ENCODE measurements at places on chromosomes 6 and 20. TPM values are rescaled to one million over a fixed set of nuclear protein-coding genes. Genes with fewer than 3 reads are reported as not detected.

- no peak for DNase-seq
Measured at GRCh38 chr20:19594896-19595295, 163.2 kb upstream of the RIN2 start.

DNA sequence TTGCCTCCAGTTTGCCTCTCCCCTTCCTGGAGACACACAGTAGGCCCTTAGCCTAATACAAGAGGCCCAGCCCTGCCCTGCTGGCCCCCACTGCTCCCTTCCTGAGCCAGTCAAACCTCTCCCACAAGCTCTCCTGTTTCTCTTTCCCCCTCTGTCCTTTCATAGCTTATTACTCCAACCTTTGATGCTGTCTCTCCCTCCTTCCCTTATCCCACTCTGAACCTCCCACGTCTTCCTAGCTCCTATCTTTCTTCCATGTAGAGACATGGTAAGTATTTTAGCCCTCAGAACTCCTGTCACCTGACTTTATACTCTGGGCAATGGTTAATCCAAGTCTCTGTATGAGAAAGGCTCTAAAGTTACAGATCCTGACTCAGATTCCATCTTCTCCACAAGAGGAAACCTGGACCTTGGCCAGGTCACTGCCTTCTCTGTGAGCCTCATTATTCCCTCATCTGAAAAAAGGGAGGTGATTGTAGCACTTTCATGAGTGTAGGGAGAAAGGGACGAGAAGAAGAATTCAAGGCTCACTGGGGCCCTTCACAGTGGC lies 6.7 kb downstream of the TGIF2 start:
- DNase-seq = no peak

DNA sequence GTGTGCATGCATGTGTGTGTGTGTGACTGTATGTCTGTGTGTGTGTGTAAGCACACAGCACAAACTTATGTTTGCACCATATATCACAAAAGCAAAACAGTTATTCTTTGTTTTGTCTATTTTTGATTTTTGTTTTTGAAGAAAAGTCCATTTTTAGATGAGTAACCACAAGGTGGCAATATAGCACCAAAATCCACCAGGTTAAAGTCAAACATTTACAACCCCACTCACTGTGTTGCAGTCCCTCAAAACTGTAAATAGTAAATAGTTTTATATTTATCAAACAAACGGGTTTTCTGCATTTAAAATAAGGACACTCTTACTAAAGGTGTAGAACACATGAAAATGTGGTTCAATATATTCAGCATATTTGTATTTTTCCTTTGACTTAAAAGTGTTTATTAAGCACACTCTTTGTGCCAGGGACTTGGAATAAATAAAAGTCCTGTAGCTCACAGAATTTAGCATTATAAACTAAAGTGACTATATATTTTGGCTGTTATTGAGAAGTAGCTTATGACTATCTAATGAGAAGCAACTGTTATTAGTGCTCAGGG lies 118.5 kb downstream of the GFRAL start:
- DNase-seq = no peak

DNA sequence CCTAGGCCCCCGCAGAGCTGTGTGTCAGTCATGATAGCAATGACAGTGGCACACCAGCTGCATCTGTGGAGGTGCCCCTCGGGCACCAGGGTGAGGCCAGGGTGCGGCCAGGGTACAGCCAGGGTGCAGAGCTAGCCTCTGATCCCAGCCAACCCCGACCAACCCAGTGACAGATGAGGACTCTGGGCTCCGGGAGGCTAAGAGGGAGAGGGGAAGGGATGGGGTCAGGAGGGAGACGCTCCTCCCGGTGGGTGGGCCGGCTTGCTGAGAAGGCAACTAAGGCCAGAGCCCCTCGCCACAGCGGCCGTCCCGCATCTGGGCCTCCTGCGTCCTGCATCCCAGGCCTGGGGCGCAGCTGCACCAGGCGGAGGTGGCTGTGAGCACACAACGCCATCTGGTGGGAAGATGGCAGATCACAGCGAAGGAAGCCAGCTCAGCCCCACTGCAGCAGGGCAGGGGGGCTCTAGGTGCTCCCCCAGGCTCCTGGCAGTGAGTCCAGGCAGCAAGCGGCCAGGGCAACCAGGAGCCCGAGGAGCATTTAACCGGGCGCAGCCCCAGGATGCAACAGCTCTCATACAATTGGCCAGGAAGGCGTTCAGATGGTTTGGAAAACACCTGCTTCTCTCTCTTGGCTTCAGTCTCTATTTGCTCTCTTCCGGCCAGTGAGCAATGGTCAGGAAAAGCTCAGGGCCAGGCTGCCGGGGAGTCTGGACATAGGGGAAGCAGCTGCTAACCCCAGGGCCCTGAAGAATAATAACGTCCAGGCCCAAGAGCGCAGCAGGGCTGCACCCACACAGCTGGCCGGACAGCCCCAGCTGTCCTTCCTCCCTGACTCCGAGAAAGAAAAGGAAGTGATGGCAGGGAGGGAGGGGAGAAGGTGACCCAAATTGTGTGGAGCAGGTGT lies 169.4 kb downstream of the TAF4 start:
- DNase-seq = no peak

- no peak for DNase-seq
Measured at GRCh38 chr20:1840817-1841553, 54.2 kb upstream of the SIRPA start.

DNA sequence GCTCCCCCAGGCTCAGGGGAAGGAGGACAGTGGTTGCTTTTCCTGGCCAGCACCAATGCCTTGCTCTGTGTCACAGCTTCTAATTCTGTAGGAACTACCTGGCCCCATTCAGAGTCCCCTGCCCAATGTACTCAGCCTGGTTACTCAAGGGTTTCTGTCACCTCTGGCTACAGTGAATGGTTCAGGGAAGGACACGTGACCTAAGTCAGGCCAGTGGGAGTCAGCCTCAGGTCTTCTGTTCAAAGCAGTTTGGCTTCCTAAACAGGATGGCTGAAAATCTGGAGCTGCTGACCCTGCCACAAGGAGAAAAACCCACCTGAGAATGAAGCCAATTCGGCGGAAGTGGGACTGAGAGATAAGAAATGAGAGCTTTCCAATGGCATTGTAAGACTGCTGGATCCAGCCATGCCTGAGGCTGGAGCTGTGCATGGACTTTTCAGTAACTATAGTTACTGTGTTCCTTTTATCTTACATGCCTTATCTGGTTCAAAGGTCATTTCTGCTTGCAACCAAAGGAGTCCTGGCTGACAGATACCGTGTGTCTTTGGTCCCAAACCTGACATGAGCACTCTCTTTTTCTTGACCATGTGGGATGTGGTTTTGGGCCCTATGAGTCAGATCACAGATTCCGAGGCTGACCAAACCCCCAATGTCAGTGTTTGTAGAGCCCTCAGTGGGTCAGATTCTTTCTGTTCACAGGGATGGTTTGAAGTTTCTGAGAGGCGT lies 104.3 kb downstream of the SULF2 start:
- no peak for DNase-seq

DNA sequence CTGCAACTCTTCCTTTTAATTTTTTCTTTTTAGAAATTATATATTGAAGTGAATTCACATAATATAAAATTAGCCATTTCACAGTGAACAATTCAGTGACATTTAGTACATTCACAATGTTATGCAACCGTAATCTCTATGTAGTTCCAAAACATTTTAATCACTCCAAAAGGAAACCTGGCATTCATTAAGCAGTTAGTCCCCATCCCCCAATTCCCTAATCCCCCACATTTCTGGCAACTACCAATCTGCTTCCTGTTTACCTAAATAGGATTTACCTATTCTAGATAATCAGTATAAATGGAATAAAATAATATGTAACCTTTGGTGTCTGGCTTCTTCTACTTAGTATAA lies 8.5 kb upstream of the DDX27 start:
- DNase-seq = no peak

DNA sequence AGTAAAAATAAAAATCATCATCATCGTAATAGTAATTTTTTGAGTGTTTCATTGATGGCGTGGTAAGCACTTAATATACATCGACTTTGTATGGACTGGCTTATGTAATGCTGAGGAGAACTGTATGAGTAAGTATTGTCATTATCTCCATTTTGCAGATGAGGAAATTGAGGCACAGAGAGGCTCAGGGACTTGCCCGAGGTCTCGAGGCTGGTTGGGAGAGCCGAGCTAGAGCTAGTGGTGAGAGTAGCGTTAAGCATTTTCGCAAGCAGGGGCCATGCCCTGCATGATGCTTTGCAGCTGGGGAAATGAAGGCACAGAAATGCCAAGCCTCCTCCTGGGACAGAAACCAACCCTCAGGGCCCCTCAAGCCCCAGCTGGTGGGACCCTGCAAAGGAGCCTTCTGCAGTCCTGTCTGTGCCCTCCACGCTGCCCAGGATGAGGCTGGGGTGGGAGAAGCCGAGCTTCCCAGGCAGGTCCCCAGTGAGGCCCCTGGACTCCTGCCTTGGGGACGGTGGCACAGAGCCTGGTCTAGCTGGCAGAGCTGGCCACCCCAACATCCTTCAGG lies 31.1 kb upstream of the STX16 start:
- no peak for DNase-seq

DNA sequence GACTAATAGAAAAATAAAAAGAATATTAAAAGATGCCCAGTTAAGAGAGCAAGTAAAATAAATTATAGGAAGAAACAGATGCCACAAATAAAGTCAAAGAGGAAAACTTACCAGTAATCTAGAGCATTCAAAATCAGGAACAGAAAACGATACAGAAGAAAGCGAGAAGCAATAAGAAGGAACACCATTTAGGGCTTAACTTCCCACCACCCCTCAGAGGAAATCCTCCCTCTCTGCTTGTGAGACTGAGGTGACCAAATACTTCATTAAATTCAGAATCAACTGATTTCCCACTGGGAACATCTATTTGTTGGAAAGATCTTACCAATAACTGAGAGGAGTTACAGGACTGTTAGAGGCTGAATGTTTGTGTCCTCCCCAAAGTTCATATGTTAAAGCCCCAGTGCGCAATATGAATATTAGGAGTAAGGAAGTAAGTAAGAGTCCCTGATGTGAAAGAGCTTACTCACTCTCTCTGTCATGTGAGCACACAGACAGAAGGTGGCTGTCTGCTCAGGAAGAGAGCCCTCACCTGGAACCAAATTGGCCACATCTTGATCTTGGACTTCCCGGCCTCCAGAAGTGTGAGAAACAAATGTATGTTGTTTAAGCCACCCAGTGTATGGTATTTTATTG lies 19.5 kb downstream of the KATNA1 start:
- DNase-seq = no peak

DNA sequence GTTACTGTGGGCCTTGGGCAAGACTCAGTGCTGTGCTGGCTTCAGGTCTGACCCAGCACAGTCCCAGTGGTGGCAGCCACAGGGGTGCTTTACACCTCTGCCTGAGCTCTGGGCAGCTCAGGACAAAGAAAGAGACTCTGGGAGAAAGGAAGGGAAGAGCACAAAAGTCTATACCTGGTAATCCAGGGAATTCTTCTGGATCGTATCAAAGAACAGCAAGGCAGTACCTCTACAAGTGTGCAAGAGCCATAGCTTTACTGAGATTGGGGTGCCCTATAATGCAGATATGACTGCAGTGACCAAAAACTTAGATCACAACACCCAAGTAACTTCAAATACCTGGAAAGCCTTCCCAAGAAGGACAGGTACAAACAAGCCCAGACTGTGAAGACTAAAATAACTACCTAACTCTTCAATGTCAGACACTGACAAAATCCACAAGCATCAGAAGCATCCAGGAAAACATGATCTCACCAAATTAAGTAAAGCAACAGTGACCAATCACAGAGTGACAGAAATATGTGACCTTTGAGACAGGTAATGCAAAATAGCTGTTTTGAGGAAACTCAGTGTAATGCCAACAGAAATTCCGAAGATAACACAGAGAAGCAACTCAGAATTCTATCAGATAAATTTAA lies 47.9 kb upstream of the LIN28B start:
- no peak for DNase-seq

DNA sequence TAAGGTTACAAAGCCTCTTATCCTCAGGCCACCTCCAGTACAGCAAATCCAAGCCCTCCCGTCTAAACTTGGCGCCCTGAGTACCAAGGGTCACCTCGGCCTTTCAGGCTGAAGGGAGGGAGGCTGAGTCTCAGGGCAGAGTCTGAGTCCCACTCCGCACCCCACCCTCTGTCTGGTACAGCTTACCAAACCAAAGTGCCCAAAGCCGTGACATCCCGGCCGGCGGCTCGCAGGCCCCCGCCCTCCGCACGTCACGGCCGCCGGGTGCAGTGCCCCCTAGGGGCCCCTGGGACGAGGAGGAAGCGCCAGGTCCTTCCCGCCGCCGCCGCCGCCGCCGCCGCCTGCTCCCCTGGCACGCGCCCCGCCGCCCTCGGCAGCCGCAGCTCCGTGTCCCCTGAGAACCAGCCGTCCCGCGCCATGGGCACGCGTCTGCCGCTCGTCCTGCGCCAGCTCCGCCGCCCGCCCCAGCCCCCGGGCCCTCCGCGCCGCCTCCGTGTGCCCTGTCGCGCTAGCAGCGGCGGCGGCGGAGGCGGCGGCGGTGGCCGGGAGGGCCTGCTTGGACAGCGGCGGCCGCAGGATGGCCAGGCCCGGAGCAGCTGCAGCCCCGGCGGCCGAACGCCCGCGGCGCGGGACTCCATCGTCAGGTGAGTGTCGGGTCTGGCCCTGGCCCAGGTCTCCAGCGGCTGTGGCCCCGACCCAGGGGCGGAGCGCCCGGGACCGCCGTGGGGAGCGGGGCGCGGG lies at the start of gene MTHFD1L:
Gene MTHFD1L (plus strand): TSS at position 297 of the 741 bp plus-strand sequence. CDS start 121 bp downstream, at position 418.
- peak; percentile 68 for DNase-seq

- DNase-seq = no peak
Measured at GRCh38 chr6:50681213-50681824, 32.0 kb upstream of the TFAP2D start.

- DNase-seq = no peak
Measured at GRCh38 chr6:134937426-134937825, 12.5 kb downstream of the ALDH8A1 start.

DNA sequence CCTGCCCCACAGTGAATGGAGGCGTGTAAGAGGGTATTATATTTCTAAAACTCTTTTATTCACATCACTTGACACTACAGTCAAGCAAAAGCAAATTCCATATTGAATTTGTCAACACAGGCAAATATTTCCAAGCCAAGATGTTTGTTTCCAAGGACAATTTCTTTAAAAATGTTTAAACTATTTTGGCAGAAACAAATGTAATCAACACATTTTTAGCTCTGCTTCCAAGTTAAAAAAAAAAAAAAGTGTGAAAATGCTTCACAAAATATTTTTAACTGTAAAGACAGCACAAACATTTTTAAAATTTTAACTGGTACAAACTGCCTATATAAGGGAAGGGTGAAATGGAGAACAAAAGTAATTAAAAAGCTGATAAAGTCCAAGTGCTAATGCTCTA lies 44.9 kb upstream of the DST start:
- no peak for DNase-seq

DNA sequence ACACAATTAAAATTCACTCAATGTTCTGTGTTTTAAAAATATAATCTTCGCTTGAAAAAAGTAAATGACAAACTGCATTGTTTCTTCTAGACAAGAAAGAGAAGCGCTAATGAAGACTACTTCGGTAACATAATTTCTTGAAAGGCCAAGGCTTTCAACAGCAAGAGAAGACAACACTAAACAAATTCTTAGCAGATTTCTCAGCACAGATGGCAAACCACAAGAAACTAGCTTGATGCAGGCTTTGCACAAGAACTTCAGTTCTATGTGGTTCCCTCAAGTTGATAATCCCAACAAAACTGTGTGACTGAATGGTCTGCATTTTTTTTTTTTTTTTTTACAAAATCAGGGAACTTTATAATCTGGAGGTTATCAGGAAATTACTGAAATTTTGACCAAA lies 447.4 kb upstream of the NRSN1 start:
- no peak for DNase-seq

The DDR1 gene
- total RNA-seq = 23.8 TPM

The TGM3 gene
- total RNA-seq = not detected

The MYB gene
- not detected for total RNA-seq

The ACSS1 gene
- total RNA-seq = 31.7 TPM

The SCRT2 gene
- not detected for total RNA-seq

The EBF4 gene
- total RNA-seq = 14.1 TPM
